Parietal lobe (tissue), 2 donors: ENCODE measurements at places on chromosomes 5 and 9. TPM values are rescaled to one million over a fixed set of nuclear protein-coding genes. Genes with fewer than 3 reads are reported as not detected.

The MYMK gene
- total RNA-seq = not detected

The FBXL7 gene
- 5.0 TPM for total RNA-seq

The ISCA1 gene
- total RNA-seq = 73.6 TPM

The CARTPT gene
- total RNA-seq = 0.63 TPM

The GPRIN1 gene
- 113 TPM for total RNA-seq

The TEK gene
- total RNA-seq = 7.2 TPM

The CCNI2 gene
- 0.94 TPM for total RNA-seq

The RASA1 gene
- 81.4 TPM for total RNA-seq

The ADAMTS13 gene
- 2.5 TPM for total RNA-seq

The GTF2H2C gene
- total RNA-seq = 77.9 TPM

The PCDHGB3 gene
- total RNA-seq = 31.0 TPM

The HSPA9 gene
- total RNA-seq = 184 TPM

The IFNA21 gene
- not detected for total RNA-seq

The SPINK6 gene
- total RNA-seq = not detected

The ANKRD34B gene
- total RNA-seq = 0.31 TPM

The APBA1 gene
- 51.3 TPM for total RNA-seq

The GRXCR2 gene
- not detected for total RNA-seq

The MSX2 gene
- not detected for total RNA-seq

The SLC25A2 gene
- 0.63 TPM for total RNA-seq

The SREK1IP1 gene
- 23.2 TPM for total RNA-seq

The MEF2C gene
- total RNA-seq = 1,487 TPM

The ABO gene
- not detected for total RNA-seq
